Sigmoid colon (tissue), 7 donors: ENCODE measurements at places on chromosomes 12 and 14. TPM values are rescaled to one million over a fixed set of nuclear protein-coding genes. Genes with fewer than 3 reads are reported as not detected.

The TMEM121 gene
- 5.0 TPM for total RNA-seq

- no peaks in the 10 kb centered on the region for H3K36me3 ChIP-seq
- H3K4me1 ChIP-seq: no peaks in the 10 kb centered on the region
- no peaks in the 10 kb centered on the region for H3K27me3 ChIP-seq
- no peak for DNase-seq
Observed at GRCh38 chr14:77200406-77200985, 18.9 kb downstream of the TMEM63C start.

The IFI27L1 gene
- 8.6 TPM for total RNA-seq

DNA sequence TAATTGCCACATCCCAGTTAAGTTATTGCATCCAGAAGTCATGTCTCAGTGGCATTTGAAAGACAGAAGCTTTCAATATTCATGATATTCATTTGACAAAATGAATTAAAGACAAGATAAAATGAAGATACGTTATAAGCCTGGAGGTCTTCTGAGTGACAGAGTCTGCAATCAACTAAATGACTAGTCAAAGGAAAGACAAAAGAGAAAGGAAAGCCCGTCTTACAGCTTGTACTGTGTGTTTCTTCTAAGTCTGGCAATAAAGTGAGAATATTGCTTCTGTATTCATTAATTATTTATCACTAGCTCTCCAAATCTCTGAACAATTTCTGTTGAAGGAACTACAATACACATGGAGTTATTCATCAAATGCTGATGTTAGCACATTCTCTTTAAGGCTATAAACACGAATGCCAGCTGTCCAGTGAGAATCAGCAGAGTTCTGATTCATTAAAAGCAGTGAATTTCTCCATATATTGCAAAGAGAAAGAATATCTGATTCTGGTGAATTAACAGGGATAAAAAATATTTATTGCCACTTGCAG lies 70.7 kb downstream of the ATXN7L3B start:
- no peaks in the 10 kb centered on the region for H3K27me3 ChIP-seq
- no peak overlapping the region for H3K27ac ChIP-seq
- H3K4me1 ChIP-seq: no peaks in the 10 kb centered on the region
- DNase-seq: no peak
- no peaks in the 10 kb centered on the region for H3K36me3 ChIP-seq

- peak within 1 kb of the TSS; percentile 59 for H3K4me3 ChIP-seq
- peaks cover 100% of the 10 kb centered on the region for H3K27me3 ChIP-seq
- no peak for DNase-seq
- H3K36me3 ChIP-seq: no peaks in the 10 kb centered on the region
- no peaks in the 10 kb centered on the region for H3K4me1 ChIP-seq
- no peak within 1 kb of the TSS for H3K27ac ChIP-seq
Observed at GRCh38 chr14:94769391-94770250, at the start of gene GSC. TSS of gene GSC (minus strand) at chr14:94770113. CDS start at chr14:94770015, 98 bp downstream.

DNA sequence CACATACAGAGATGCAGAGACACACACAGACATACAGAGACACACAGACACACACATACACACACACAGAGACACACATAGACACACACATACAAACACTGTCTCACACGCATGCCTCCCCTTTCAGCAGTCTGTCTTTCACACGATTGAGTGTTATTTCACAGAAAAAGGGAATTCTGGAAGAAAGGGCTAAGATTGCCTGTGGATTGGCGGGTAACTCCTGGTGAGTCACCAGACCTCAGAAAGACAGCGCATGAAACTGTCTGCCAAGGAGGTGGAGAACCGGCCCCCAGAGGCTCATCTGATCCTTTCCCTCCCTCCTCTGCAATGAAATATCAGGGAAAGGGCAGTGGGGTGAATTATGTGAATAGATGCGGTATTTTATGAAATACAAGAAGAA lies 127.2 kb upstream of the GSC start:
- no peaks in the 10 kb centered on the region for H3K36me3 ChIP-seq
- no peaks in the 10 kb centered on the region for H3K27me3 ChIP-seq
- no peak overlapping the region for H3K27ac ChIP-seq

The RFLNA gene
- total RNA-seq: not detected

The SLC6A13 gene
- total RNA-seq: not detected

DNA sequence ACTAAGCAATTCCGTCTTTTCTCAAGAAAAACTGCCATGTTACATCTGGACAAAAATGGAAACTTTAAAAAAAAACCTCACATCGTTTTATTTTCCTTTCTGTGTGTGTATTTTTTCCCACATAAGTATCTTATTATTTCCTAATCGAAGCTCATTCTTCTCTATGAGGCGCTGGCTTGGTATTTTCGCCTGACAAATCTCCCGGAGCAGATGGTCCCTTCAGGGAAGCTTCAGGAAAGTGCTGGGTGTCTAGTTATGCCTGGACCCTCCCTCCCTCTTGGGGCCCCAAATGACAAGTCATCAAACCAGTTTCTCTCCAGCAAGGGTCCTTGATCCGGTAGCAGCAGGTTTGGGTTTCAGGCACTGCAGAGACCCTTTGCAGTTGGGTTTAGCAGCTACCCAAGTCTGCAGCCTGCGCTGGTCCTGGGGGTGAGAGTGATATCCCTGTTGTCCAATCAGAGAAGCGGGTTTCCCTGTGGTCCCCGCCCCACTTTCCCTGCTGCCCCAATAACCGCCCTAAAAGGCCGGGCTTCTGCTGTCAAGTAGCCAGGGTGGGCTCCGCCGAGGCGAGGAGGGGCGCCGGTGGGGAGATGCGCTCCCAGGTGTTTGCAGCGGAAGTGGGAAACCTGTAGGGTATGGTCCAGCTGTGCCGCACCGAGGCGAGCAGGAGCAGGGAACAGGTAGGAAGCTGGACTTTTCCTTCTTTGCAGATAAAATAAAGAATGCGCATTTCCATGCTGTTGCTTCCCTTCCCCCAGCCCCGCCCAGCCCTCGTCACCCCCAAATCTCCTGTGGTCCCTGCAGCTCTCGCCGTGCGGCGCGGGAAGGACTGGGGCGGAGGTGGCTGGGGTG lies at the start of gene CNTN1:
Gene CNTN1, plus strand, starts transcription at position 527 of the 852 bp plus-strand sequence.
- H3K4me3 ChIP-seq: peak within 1 kb of the TSS; percentile 64
- H3K4me1 ChIP-seq: peaks cover 10% of the 10 kb centered on the region
- H3K36me3 ChIP-seq: no peaks in the 10 kb centered on the region

DNA sequence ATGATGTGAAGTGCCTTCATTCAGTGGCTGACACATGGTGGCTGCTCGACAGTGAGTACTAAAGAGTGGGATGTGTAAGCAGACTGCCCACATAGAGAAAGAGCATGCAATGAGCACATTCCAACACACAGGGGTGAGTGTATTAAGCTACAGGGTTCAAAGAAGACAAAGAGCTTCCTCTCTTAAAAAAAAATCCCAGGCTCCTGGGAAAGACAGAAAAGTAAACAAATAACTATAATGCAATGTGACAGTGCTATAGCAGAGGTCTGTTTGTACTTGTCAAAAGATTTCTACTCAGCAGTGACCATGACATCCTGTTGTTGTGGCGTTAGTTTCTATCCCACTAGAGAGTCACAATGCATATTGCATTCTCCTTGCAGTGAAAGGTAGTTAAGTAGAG lies 12.4 kb upstream of the PCNX1 start:
- H3K27me3 ChIP-seq: no peaks in the 10 kb centered on the region
- peaks cover 26% of the 10 kb centered on the region for H3K4me1 ChIP-seq
- no peak overlapping the region for H3K4me3 ChIP-seq
- H3K36me3 ChIP-seq: no peaks in the 10 kb centered on the region
- no peak for DNase-seq
- no peak overlapping the region for H3K27ac ChIP-seq

The PLEKHA5 gene
- 31.3 TPM for total RNA-seq

GRCh38 chr14:64993266-64993930 lies 6.7 kb downstream of the FNTB start:
- no peaks in the 10 kb centered on the region for H3K36me3 ChIP-seq
- no peak for DNase-seq
- no peak overlapping the region for H3K4me3 ChIP-seq
- H3K4me1 ChIP-seq: no peaks in the 10 kb centered on the region
- no peak overlapping the region for H3K27ac ChIP-seq
